ENCODE measurements at places on chromosomes 12 and 14.

DNA sequence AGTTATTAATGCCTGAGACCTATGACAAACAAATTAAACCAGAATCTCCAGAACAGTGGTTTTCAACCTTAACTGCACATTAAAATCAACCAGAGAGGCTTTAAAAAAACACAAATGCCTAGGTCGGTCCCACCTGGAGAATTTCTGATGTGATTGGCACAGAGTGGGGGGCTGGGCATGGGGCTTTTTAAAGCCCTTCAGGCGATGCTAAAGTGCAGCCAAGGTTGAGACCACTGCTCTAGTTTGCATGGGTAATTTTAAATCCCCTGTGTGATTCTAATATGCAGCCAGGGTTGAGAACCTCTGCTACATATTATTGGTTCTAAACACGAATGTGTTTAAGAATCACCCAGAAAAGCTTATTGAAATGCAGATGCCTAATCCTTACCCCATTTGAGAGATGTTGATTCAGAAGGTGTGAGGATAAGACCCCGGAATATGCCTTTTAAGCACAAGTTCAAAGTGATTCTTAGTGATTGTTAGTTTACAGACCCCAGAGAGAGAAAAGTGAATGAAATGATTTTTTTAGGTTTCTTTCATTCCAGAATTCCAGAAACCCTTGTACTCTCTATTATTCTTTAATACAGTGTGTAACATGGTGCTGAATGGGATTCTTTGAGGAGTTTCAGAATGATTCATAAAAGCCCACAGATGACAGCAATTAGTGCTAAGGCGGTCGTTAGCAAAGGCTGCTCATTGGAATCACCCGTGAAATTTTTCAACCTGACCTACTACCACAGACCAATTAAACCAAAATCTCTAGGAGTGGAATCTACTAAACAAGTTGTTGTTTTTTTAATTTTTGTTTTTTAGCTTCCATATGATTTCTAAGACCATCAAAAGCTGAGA is 44.9 kb downstream of the LIN7A start:
- H3K4me1 ChIP-seq: no peaks in the 10 kb centered on the region
- H3K4me3 ChIP-seq: no peak overlapping the region
- no peak for ATAC-seq
- H3K27ac ChIP-seq: no peak overlapping the region

DNA sequence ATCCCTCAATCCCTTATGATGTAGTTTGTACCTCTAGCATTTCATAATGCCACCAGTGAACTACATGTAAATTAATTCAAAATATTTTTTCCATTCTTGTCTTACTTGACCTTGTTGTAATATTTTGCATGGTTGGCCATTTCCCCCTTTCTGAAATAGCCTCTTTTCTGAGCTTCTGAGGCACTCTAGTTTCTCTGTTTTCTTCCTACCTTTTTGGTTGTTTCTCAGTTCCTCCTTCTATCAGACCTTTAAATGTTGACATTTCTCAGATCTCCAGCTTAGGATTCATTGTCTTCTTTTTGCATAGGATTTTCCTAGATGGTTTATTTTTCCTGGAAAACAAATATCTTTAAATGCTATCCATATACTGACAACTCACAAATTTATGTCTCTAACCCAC is 9.8 kb upstream of the RMST start:
- H3K27me3 ChIP-seq: peaks cover 31% of the 10 kb centered on the region
- H3K4me1 ChIP-seq: no peaks in the 10 kb centered on the region
- no peak overlapping the region for H3K4me3 ChIP-seq
- ATAC-seq: no peak
- H3K36me3 ChIP-seq: no peaks in the 10 kb centered on the region
- H3K27ac ChIP-seq: no peak overlapping the region

DNA sequence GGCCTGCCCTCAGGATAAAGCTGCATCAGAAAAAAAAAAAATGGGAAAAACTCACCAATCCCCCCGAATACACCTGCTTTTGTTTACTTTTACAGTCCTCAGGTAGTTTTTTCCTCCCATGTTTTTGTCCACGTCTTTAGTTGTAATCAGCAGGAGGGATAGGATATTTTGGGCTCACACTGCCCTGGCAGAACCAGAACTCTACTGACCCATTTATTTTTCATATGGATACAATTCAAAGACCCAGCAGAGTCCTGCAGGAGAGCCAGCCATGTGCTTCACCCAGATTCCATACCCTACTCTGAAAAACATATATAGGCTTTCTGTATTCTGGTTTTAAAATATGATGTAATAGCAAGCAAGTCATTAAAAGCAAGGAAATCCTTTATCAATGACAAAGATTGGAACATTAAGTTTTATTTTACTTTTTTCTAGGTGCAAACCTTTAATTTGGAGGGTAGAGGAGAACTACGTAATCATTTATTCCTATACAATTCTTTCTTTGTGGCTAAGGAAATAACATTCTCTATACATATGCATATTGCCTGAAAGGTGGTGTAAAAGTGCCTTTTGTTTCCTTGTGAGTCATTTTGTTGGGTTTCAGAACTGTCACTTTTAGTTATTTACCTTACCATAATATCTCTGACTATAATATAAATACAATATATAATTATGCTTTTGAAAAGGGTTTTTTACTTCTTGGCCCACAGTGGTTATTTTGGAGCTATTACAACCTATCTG is 19.1 kb downstream of the DACT1 start:
- no peak overlapping the region for H3K27ac ChIP-seq
- H3K4me1 ChIP-seq: no peaks in the 10 kb centered on the region
- H3K27me3 ChIP-seq: no peaks in the 10 kb centered on the region
- ATAC-seq: no peak

GRCh38 chr14:54695196-54695595 is 128.3 kb downstream of the SAMD4A start:
- H3K27me3 ChIP-seq: no peaks in the 10 kb centered on the region
- peaks cover 34% of the 10 kb centered on the region for H3K4me1 ChIP-seq
- no peak overlapping the region for H3K27ac ChIP-seq
- H3K4me3 ChIP-seq: no peak overlapping the region
- peaks cover 6% of the 10 kb centered on the region for H3K36me3 ChIP-seq

- no peak overlapping the region for H3K4me3 ChIP-seq
- no peak overlapping the region for H3K27ac ChIP-seq
These were observed 135.5 kb downstream of the ANO2 start for GRCh38 chr12:5809586-5809985.

DNA sequence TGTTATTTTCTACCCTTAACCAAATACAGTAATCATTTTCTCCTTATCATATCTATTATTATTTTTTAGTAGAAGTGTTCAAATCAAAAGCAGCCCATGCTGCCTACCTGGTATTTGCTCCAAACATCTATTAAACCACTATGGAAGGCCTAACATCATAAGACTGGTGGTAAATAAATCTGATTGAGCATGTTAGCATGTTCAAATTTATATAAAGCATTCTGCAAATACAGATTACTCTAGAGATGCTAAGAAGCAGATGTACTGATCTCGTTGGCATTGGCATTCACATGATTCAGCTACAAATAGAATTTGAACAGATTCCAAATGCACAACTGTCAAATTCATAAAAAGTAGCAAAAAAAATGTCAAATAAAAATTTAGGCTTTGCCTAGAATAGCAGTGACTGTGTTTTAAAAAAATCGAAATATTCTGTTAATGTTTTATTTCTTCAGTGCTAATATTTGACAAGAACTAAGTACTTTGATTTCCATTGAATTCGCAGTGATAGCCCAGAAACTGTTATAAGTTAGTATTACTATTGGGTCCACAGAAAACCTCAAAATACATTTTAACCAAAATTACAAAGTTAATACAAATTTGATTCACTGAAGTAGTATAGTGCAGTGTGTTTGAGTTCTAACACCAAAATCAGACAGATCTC is 9.4 kb upstream of the OSBPL8 start:
- H3K4me1 ChIP-seq: peaks cover 6% of the 10 kb centered on the region
- ATAC-seq: no peak
- no peaks in the 10 kb centered on the region for H3K27me3 ChIP-seq
- no peak overlapping the region for H3K4me3 ChIP-seq
